IPS DF 6.9 (cell line): ENCODE measurements at places on chromosomes 7 and 10.

DNA sequence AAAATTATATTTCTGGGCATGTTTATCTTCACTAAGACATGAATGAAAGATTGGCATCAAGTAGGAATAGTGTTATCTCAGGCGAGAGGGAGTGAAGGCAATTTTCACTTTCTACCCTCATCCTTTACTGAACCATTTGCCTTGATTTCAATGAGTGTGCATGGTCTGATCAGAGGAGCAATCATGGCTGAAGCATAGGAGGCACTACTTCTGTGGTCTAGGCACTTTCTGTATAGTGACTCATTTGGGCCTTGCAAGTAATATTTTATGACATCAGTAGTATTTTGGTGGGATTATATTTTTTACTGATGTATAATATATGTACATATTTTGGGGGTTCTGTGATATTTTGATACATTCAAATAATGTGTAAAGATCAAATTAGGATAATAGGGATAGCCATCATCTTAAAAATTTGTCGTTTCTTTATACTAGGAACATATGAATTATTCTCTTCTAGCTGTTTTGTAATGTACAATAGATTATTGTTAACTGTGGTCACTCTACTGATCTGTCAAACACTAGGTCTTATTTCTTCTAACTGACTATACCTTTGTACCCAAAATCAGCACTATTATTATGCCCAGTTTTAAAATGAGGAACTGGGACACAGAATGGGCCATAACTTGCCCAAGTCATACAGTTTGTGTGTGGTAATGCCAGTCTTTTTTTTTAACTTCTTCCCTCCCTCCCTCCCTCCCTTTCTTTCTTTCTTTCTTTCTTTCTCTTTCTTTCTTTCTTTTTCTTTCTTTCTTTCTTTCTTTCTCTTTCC lies 101.9 kb downstream of the RAB11FIP2 start:
- DNase-seq, result no peak

- no peak for DNase-seq
Observed at GRCh38 chr10:123548770-123549169, 117.4 kb upstream of the GPR26 start.

- no peak for DNase-seq
Observed at GRCh38 chr10:95793401-95794045, 37.6 kb downstream of the ENTPD1 start.

GRCh38 chr10:113073549-113074189 lies 123.6 kb downstream of the TCF7L2 start:
- no peak for DNase-seq

DNA sequence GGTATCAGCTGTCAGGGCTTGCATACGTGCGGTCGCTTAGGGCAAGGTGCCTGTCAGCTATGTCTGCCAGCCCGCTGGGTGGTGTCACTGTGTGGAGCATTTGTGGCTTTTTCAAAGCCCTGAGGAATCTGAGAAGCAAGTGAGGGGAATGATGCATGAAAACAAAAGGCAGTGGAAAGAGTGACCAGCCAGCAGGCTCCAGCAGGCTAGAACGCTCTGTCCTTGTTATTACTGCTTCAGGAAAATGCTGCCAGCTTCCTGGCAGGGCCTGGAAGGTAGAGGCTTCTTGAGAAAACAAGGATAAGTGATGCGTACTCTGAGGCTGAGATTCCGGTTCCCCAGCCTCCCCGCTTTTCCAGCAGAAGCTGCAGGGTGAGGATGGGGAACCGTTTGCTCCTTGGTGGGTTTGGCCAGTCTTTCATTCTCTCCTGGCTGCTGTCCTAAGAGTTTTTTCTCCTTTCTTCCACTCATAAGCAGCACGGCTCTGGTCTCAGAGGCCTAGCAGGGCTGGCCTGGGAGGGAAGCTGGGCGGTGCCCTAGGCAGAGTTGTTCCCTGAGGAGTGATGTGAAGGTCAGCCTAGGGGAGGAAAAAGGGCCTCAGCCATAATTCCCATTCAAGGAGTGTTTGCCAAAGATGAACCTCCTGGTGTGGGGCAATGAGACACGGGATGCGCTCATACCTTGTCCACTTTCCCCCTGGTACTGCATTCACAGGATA lies 42.8 kb upstream of the MKLN1 start:
- no peak for DNase-seq

DNA sequence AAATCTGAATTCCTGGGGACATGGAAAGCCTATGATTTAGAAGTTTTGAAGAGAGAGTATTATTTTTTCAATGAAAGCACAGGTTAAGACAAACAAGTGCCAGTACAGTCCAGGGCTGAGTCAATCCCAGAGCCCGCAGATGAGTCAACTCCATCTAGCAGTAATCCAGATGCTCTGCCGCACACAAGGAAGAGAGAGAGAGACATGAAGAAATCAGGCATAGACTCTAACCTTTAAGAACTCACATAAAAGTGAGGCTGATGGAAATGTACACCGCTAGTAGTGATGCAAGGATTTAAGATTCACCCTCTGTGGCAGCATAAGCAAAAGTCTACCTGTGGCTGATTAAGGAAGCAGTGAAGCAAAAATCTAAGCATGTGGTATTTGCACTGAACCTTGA lies 651.5 kb downstream of the TNS3 start:
- DNase-seq, result no peak

GRCh38 chr10:86242761-86243160 lies 123.8 kb downstream of the GRID1 start:
- DNase-seq, result no peak

- no peak for DNase-seq
Observed at GRCh38 chr10:71201849-71202248, 10.5 kb upstream of the UNC5B start.

GRCh38 chr10:102106998-102107397 lies 13.2 kb downstream of the LDB1 start:
- no peak for DNase-seq

DNA sequence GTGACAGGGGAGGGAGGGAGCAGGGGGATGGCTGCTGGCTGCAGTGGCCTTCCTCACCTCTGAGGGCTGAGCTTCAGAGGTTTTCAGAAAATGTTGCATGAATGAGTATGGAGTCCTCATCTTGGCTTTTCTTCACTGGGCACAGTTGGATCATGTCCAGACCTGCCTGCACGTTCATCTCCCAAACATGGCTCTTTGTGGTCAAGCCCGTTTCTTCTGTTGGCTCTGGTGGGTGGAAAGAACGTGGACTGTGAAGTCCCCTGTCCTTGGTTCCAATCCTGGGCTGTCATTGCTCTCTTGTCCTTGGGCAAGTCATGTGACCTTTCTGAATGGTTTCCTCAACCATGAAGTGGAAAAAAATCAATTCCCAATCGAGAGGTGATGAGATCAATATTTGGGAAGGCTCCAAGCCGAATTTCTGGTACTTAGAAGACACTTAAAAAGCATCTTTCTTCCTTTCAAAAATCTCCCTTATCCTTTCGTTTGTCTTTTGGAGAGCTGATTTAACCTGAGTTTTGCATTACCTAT lies 34.5 kb downstream of the TSPAN14 start:
- DNase-seq, result no peak

- DNase-seq, result no peak
Observed at GRCh38 chr10:57015187-57015586, 654.1 kb upstream of the ZWINT start.

DNA sequence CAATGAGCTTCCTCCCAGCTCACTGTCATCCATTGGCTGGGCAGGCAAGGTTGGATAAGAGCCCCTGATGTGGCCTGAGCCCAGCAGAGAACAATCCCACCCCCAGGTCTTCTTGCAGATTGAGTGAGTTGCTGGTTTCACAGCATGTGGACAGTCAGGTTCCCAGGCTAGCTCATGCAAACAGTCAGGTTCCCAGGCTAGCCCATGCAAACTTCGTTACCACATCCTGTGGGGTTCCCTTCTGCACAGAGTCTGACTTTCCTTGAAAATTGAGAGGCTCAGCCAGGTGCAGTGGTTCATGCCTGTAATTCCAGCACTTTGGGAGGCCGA lies 67.1 kb downstream of the TMEM130 start:
- DNase-seq, result no peak

DNA sequence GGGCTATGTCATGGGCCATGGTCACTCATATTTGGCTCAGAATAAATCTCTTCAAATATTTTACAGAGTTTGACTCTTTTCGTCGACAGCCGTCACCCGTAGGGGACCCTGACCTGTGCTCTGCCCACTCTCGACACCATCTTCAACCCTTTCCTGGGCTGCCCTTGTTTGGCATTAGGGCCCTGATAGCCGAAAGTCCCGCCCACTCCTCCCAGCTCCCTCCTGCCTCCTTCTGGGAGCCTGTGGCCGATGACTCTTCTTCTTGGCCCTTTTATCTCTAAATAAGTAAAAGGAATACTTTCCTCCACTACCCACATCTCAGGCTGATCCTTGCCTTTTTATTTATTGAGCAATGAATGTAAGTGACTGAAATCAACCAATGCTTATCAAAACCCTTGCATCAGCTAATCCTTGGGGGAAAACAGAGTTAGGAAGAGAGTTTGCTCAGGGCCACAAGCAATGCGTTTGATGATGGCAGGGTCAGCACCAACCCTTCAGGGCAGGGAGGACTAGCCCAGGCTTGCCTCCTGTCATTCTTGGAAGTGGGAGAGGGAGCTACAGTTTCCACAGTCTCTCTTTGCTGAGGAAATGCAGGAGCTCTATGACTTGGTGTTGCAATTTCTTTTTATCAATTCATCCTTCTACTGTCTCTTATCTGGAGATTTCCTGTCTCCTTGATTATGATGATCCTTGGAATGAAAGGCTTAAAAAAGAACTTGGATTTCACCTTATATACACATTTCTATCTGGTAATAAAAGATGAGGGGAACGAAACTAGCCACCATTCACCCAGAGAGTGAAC lies 218.2 kb upstream of the PODXL start:
- peak; percentile 13 for DNase-seq

DNA sequence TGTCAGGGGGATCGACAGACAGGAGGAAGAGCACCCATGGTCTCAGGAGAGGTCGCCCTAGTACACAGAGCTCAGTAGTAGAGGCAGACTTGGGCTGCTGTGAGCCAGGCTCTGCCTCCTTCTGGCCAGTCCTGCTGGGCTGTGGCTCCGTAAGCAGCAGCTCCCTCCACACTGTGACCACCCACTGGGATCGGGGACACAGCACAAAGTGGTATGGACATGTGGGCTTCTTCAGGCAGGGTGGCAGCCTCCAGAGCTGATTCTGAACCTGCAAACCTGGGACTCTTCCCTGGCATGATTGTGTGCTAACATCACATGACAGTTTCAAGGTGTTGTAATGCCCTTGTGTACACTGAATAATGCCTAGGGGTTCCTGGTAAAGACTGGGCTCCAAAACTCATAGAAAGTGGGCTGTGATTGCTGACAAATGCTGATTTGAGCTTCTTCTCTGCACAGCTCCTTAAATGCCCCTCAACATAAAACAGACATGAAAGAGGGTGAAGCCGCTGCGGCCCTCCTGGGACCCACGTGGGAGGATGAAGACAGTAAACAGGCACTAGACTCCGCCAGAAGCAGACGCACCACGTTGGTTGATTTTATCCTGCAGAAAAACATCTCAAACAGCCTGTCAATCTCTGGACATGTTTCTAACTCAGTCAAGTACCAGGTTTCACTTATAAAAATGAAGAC lies 76.7 kb downstream of the GPR26 start:
- no peak for DNase-seq

GRCh38 chr10:46539596-46540411 lies 16.7 kb downstream of the GPRIN2 start:
- DNase-seq, result no peak

DNA sequence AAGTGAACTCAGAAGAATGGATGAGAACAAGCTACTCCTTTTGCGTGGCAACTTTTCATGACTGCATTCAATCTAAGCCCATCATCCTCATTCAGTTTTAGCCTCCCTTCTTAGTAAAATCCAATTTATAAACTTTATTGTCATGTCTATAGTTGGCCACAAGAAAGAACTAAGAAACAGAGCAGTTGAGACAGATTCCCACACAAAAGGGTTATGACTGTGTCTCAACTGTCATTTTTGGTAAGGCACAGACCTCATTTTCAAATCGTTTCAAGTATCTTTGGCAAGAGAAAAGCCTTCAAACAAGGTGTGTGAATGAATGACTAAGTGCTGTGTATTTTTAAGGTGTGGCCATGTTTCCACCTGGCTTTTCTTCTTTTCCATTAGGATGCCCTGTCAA lies 84.2 kb upstream of the CREB5 start:
- no peak for DNase-seq

- no peak for DNase-seq
Observed at GRCh38 chr10:88974012-88974411, 16.6 kb upstream of the FAS start.

DNA sequence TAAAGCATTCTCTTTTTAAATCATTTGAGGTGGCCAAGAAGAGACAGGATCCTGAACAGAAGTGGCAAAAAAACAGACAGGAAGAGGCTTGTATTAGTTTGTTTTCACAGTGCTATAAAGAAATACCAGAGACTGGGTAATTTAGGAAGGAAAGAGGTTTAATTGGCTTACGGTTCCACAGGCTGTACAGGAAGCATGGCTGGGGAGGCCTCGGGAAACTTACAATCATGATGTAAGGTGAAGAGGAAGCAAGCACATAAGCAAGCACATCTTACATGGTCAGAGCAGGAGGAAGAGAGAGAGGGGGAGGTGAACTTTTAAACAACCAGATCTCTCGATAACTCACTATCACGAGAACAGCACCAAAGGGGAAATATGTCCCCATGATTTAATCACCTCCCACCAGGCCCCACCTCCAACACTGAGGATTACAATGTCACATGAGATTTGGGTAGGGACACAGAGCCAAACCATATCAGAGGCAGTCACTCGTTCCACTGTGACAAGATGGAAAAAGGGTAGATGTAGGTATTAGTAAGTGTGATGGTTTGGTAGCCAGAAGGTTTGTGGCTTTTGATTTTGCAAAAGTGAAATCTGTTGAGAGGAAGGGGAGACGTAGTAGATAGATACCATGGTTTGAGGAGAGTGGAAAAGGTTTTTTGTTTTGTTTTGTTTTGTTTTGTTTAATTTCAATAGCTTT lies 5.1 kb downstream of the MSRB2 start:
- DNase-seq, result no peak

DNA sequence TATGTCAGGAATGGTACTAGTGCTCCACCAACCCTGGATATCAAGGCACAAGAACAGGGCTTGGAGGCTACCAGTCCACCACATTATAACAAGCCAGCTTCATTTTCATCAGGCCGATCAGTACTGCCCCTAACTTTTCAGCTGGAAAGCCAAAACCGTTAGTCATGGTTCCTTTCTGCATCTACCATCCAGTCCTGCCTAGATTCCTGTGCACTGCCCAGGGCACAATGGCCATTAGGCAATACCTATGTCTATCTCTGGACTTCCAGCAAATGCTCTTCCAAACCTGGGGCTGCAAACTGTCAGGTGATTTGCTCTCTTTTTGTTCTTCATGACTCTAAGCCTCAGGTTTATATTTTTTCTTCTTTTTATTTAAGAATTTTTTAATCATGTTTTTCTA lies 937.7 kb downstream of the SORCS1 start:
- DNase-seq, result no peak
